Activated gamma-delta T cell treated with anti-CD3 and anti-CD28 coated beads, Interleukin-2, amount 50 U/mL, for 16 hours (primary cell): ENCODE measurements at places on chromosomes 5 and 9.

GRCh38 chr9:80995759-80996158 is 693.6 kb downstream of the TLE1 start:
- DNase-seq = no peak

DNA sequence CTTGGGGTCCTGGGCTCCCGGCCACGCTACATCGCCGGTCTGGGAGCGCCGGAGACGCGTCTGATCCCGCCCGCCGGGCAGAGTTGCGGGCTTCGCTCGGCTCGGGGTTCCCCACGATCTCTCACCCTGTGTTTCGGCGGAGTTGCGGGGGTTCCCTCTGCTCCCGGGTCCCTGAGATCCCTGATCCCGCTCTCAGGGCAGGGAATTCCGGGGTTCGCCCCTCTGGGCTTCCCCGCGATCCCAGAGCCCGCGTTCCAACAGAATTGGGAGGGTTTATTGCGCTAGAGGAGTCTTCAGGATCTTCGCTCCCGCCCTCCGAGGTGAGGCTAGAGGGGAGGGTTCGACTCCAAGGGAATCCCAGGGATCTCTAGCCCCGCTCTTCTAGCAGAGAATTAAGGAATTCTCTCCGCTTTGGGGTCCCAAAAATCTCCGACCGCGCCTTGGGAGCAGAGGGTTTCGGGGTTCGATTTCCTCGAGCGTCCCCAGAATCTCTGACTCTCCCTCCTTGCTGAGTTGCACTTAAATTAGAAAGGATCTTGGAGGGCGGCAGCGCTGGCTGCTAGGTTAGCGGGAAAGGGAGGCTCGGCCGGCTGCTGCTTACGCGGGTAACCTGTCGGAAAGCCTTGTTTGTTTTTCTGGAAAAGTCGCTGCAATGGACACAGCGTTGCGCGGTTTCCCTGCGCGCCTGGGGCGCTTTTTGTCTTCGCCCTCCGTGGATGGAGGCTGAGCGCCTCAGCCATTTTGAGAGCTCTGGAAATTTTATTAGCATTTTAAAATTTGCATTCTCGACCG is 1.3 kb downstream of the DMRT1 start:
- no peak for DNase-seq

- no peak for DNase-seq
Measured at GRCh38 chr5:9513827-9514226, 32.0 kb downstream of the SEMA5A start.

- DNase-seq = no peak
Measured at GRCh38 chr5:37888476-37888875, 48.6 kb upstream of the GDNF start.

DNA sequence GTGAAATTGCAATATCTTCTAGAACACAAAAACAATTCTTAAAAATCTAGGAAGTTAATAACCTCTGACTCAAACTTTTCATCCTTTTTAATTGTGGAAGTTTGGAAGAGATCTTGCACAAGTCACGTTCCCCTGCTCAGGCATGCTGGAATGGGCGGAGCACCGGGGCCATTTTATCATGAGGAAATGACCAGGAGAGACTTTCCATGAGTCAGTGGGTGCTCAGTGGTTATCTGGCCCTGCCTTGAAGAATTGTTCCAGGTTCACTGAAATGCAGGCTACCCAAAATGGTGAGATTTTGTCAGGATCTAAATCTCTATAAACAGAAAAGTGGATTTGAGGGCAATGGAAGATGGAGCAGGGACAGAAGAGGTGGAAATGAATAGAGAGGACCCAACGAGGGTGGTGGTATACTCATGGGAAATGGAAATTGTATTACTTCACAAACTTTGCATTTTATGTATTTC is 61.2 kb downstream of the FYB1 start:
- DNase-seq = no peak
